Hematopoietic multipotent progenitor cell treated with erythropoietin and hydrocortisone succinate and interleukin-3 and kit ligand, for 6 days (in vitro differentiated cells): ENCODE measurements at places on chromosomes 13 and 19.

DNA sequence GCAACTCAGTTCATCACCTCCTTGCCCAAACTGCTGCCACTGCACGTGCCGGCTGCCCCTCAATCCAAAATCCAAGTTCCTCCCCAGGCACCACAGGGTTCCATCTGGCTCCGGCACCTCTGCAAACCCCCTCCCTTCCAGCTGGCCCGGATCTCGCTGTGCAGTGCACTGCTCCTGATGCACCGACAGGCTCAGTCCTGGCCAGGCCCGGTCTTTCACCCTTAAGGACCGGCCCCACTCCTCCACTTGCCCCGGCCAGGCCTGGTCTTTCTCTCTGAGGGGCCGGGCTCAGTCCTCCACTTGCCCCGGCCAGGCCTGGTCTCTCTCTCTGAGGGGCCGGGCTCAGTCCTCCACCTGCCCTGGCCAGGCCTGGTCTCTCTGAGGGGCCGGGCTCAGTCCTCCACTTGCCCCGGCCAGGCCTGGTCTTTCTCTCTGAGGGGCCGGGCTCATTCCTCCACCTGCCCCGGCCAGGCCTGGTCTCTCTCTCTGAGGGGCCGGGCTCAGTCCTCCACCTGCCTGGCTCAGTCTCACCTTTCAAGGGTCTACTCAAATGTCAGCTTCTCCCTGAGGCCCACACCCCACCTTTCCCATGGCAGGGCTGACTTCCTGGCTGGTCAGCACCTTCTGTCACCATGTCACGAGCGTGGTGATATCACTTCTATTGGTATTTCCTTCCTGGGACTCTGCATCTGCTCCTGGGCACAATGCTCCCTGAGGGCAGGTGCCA, 6.9 kb downstream of the ZNF787 start:
- DNase-seq: no peak

- no peak for DNase-seq
Observed at GRCh38 chr13:71474936-71475335, 392.1 kb downstream of the DACH1 start.

DNA sequence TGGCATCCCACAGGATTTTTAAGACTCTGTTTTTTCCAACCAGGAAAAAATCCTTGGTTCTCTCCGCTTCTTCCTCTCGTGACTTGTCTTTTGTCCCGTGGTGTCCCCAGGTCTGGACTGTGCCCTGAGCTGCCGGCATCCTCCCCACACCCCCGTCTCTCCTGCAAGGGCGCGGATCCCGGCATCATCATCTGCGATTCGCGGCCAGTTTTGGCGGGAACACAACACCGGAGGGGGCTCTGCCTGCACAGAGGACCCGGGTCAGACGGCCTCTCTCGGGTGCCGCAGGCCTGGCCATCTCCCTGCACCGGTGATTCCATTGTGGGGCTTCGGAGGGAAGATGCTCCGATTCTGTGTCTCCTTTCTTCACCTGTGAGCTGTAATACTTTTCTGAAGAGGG, 18.8 kb upstream of the GAS6 start:
- no peak for DNase-seq

DNA sequence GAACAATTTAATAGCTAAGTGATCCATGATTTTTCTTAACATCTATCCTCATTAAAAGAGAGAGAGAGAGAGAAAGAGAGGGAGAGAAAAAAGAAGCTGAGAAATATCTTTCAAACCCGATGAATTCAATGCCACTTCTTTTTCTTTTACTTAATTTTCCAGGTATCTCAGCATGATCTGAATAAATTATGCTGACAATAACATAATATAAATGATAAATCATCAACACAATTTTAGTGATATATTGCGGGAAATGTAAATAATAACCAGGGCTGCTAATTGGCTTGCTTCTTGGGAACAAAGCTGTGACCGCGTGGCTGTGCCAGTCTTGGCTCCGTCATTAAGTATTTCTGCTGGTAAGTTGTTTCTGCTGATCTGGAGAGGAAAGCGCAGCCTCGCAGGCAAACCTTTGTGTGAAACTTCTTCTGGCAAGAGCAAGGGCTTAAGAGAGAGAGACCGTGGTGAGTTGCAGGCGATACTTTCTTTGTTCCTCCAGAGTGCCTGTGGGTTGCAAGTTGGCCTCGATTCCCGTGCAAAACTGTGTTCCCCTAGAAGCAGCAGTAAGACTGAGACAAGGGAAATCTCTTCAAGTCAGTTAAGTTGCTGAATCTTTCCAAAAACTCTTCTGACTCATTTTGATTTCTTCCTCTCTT, 489.1 kb upstream of the TSHZ3 start:
- DNase-seq: no peak

GRCh38 chr19:41637484-41637883, 10.6 kb upstream of the CEACAM4 start:
- no peak for DNase-seq

DNA sequence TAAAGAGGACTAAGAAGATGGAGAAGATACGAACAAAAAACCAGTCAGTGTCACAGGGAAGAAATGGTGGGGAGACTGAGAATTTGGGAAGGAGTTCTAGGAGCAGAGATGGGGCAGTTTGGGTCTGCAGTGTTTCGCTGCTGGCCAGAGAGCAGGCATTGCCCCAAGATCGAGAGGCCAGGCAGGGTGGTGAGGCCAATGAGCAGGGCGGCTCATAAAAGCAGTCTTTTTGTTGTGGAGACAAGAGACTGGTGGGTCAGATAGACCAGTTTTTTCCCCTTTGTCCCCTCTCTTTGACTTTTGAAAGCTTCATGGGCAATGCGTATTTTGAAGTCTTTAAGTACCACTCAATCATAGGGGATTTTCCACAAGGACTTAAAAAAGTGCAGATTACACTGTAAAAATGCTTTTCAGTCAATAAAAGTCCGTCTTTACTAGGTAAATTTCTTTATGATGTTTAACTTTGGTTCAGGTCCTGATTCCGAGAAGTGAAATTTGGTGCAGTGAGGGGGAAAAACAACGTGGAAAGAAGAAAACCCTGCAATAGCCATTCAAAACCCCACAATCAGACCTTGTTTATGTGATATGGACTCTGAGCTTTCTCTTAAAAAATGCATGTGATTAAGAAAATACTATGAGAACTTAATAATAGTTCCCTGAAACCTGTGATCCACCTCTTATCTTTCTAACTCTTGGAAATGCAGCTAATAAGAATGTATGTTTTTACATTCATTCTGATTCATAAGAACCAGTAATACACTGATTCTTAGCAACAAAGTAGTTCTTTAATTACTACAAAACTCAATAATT, 338.9 kb downstream of the KLF5 start:
- DNase-seq: no peak

DNA sequence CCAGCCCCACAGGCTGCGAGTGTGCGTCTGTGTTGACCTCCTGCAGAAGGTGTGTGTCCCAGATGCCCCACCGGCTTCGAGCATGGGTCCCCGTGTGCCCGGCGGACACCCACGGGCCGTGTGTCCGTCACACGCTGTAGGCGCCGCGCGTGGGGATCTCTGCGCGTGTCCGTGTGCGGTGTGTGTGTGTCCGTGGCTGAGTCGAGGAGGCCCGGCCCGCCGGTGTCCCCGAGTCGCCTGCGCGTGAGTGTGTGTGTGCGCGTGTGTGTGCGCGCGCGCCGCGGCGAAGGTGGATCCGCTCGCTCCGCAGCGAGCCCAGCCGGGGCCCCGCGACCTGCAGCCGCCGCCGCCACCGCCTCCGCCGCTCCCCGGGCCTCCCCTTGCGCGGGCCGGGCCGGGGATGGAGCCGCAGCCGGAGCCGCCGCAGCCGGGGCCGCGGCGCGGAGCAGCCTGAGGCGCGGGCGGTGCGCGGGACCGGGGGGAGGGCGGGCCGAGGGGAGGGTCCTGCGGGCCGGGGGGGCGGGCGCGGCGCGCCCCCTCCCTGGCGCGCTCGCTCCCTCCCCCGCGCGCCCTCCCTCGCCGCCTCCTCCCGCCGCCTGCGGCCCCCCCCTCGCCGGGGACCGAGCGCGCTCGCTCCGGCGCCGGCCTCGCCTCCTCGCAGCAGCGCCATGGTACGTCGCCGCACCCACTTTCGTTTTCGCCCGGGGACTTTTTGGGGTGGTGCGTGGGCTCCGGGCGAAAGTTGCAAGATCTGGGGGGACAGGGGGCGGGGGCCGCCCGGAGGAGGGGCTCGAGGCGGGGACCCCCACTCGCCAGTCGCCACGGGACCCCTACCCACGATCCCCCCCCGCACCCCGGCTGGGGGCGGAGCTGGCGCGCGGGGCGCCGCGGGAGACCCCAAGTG, 7.1 kb upstream of the NFIC start:
- DNase-seq: peak; percentile 71

DNA sequence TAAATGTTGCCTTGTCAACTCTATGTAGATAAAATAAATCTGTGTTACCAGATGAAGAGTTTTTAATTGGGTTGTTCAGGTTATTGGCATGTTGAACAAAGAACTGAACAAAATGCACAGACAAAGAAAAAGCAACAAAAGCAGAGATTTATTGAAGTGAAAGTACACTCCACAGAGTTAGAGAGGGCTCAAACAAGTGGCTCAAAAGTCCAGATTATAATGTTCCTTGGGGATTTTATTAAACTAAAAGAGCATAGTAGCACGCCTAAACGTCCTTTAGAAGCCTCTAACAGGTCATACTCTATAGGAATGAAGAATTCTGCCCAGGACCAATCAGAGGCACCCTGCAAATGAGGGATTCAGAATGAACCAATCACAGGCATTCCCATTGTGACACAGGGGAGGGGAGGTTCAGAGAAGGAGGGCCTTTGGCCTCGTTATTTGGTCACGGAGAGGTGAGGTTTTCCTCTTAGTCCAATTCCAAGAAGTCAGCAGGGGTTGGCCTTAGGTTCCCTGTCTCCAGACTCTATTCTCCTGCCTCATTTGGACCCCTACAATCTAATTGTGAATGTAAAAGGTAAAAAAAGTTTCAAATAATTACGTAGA, 12.8 kb downstream of the PSMC4 start:
- DNase-seq: no peak

DNA sequence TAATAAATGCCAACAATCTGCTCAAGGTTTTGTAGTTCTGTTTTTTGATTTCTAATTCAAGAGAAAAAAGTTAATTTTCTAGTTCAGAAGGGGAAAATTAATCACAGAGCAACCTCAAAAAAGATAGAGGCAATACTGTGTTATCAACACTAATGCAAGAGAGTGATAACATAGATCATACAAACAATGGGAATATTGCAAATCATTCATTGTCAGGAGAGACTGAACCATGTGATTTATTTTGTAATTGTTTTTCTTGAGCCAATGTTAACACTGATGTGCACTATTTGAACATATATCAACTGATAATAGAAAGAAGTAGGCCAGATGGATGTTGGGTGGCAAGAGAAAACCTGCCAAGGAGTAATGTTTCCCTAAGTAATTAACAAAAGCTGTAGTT, 19.9 kb downstream of the PCDH9 start:
- no peak for DNase-seq

GRCh38 chr13:93248627-93249047, 22.0 kb downstream of the GPC6 start:
- no peak for DNase-seq

- DNase-seq: no peak
Observed at GRCh38 chr13:40479196-40479845, 187.1 kb downstream of the FOXO1 start.

GRCh38 chr19:28242317-28242927, 970.5 kb downstream of the UQCRFS1 start:
- peak; percentile 54 for DNase-seq

GRCh38 chr19:51365965-51366388, at the start of gene ETFB:
TSS of gene ETFB (minus strand) at chr19:51366388. CDS start at chr19:51366326, 62 bp downstream.
- DNase-seq: peak; percentile 51

DNA sequence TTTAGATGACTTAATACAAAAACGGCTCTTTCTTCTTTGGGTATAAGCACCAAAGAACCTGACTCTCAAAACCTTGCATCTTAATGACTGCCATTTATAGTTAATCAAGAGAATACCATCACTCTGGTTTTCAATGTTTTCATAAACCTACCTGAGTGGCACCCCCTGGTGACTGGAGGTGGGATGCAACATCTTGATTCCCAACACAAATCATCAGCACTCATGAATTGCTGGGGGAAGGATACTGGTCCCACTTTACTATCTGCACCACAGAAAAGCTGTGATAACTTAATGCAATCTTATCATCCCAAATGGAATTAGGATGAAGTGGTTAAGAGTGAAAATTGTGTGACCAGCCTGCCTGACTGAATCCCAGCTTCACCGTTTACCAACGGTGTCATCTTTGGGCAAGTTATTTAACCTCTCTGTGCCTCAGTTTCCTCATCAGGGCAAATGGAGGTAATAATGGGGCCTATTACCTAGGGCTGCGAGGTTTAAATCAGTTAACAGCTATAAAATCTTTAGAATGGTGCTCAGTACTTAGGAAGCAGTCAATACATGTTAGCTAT, 366.4 kb downstream of the KLF12 start:
- peak; percentile 34 for DNase-seq

DNA sequence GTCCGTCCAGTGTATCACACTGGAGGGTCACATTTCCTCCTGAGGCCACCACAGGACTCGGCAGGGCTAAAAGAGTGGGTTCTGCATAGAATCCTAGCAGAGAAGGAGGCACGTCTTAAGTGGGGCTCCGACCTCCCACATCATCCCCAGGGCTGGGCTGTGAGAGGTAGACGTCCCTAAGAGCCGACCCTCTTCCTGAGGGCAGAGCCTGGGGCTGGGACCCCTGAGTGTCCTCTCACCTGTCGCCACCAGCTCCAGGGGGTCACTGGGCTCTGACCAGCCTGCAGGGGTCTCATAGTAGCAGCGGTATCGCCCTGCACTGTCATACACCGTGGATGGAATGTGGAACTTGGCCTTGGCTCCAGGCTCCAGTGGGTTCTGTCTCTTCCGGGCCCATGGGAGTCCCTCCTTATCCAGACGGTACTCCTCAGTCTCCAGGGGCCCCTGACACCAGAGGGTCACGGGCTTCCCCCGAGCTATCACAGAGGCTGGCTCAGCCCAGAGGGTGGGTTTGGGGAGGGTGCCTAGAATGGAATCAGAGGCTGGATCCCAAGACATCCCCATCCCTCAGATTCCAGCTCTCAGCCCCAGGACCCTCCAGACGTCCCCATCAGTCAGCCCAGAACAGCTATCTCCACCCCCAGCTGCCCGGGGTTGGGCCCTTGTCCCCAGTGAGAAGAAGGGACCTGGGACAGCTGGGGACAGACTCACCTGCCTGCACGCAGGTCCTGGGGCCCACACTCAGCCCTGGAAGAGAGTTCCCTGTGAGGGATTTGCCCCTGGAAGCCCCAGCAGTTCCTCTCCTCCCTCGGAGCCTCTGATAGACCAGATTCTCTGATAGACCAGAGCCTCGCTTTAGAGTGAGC, 590 bp downstream of the LILRB5 start:
- DNase-seq: no peak

- no peak for DNase-seq
Observed at GRCh38 chr19:17327068-17327653, 7.5 kb downstream of the ANO8 start.

GRCh38 chr19:10316229-10317044, 622 bp upstream of the FDX2 start:
- peak; percentile 82 for DNase-seq

DNA sequence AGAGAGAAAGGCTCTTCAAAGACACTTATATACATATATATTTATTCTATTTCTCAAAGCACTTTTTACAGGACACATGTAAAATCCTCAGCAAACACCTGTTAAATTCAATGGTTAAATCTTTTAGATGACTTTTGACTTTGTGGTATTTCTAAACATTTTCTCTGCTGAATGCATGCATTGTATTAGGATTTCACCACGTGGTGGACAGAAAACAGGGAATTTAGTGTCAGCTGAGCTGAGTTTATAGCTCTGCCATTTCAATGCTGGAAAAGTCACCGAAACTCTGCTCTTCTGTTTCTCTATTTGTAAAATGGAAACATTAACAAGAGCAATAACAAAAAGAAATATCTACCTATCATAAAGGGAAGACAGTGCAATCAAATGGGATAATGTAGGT, 375.6 kb downstream of the ENOX1 start:
- no peak for DNase-seq
